ENCODE measurements at places on chromosomes 6 and 20.

GRCh38 chr6:165571721-165572132, 91.3 kb downstream of the PDE10A start:
- no peak for DNase-seq

DNA sequence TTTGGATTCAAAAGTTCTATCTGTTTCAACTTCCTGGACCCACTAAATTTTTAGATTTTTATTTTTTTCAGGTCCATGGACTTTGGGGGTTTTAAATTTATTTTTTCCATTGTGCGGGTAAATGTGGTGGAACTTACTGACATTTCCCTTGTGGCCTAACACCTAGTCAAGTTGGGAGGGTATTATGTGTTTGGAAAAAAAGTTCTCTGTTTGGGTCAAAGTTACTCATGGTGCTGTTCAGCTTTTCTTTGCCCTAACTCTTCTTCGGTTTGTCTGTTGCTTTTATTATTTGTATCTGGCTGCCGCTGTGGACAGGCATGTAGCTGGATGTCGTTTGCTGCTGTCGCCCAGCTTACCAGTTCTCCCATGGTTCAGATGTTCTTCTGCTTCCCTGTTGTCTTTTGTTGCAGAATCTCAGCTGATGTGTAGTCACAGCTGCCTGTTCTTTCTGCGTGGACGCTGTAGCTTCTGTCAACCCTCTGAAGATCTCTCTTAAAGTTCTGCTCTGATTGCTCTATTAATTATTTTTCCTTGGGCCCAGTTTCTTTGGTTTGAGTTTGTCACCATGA, 7.9 kb downstream of the IGF2R start:
- no peak for DNase-seq

DNA sequence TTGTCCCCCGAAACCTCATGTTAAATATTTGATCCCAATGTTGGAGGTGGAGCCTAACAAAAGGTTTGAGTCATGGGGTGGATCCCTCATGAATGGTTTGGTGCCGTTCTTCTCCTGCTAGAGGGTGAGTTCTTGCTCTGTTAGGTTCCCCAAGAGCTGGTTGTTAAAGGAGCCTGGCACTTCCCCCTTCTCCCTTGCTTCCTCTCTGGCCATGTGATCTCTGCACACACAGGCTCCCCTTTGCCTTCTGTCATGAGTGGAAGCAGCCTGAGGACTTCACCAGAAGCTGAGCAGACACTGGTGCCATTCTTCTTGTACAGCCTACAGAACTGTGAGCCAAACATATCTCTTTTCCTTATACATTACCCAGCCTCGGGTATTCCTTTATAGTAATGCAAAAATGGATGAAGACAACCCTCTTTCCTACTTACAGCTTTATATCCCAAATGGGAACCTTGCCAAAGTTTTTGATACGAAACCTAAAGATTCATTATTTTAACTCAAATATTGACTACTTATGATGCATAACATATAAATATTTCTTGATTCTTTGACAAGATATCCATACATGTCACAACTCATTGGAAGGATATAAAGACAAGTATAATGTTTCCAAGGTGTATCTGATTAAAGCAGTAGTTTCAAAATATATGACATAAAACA, 61.0 kb downstream of the RNF182 start:
- no peak for DNase-seq

GRCh38 chr6:27311806-27312145, 297 bp downstream of the POM121L2 start:
- DNase-seq: no peak

- peak; percentile 42 for DNase-seq
Measured at GRCh38 chr20:44730441-44730840, 15.2 kb upstream of the KCNK15 start.

- DNase-seq: no peak
Measured at GRCh38 chr6:168596344-168596743, 155.4 kb downstream of the SMOC2 start.

DNA sequence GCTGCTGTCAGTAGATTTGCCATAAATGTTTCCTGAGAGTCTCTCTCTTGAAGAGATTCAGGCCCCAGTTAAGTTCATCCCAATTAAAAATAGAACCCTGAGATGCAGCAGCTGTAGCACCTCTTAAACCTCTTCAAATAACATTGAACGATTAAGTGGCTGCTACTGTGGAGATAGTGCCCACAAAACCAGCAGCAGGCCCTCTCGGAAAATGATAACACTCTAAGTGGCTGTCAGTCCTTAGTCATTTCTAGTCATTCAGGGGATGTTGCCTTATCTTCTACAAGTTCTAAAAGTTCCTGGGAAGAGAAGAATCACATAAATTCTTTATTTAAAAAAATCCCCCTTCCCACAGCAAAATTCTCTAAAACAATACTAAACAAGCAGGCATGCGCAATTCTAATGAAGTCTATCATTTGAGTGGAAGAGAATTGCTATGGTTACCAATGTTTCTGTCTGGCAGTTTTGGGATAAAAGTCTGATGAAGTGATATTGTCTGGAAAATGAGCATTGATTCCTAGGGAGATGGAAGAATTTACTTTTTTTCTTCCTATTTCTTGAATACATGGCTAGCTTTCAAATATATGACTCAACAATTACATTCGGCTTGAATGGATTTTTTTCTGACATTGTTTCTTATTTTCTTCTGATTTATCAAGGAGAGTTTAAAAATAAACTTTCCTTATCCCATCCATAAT, 131.9 kb downstream of the TRMT11 start:
- no peak for DNase-seq

GRCh38 chr6:136254851-136255466, 4.8 kb upstream of the MTFR2 start:
- no peak for DNase-seq

- no peak for DNase-seq
Measured at GRCh38 chr6:3314176-3314575, 55.4 kb downstream of the PSMG4 start.

- no peak for DNase-seq
Measured at GRCh38 chr6:75257343-75258087, 13.9 kb upstream of the COX7A2 start.

DNA sequence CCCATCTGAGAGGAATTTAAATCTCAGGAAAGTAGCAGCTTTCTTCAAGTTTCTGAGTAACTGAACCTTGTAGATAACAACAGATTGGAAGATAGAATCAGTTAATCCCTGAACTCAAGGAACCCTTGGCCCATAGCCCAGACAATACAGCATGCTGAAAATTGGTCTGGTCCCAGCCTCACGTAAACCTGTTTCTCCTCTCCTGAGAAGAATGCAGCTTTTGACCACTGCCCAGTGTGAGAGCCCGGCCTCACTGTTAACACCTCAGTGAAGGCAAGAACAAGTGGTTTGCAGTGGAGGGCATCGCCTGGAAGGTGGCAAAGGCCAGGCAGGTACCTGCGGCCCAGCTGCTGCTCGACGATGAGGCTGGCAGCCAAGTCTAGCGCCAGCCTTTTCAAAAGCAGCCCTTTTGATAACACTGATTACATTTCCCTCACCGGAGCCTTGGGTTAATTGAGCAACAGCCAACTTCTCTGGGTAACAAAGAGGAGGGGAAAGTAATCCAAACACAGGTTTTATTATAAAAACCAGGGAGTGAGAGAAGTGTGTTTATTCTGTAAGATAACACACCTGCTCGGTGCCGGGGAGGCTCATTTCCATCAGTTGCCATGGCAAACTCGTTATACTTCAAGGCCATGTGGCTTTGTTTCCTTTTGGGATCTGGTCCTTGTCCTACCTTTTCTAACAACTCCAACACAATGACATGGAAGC, 54.0 kb downstream of the TRAF3IP2 start:
- DNase-seq: no peak

DNA sequence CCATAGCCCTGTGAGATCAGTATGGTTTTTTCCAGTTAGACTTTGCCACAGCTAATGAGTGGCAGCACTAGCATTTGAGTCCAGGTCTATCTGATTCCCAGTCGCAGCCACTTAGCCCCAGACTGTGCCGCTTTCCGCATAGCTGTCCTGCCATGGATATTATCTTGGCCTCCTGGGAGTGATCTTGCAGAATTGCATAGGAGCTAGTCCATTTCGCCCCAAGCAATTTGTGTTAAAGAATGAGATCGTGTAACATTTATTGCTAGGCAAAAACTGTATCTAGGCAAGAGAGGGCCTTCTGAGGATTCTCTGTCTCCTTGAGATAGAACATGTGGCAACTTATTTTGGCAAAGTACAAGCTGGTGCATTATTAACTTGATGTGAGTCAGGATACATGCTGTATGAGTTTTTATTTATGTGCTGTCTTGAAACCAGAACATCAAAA, 74.2 kb downstream of the EZR start:
- DNase-seq: no peak

DNA sequence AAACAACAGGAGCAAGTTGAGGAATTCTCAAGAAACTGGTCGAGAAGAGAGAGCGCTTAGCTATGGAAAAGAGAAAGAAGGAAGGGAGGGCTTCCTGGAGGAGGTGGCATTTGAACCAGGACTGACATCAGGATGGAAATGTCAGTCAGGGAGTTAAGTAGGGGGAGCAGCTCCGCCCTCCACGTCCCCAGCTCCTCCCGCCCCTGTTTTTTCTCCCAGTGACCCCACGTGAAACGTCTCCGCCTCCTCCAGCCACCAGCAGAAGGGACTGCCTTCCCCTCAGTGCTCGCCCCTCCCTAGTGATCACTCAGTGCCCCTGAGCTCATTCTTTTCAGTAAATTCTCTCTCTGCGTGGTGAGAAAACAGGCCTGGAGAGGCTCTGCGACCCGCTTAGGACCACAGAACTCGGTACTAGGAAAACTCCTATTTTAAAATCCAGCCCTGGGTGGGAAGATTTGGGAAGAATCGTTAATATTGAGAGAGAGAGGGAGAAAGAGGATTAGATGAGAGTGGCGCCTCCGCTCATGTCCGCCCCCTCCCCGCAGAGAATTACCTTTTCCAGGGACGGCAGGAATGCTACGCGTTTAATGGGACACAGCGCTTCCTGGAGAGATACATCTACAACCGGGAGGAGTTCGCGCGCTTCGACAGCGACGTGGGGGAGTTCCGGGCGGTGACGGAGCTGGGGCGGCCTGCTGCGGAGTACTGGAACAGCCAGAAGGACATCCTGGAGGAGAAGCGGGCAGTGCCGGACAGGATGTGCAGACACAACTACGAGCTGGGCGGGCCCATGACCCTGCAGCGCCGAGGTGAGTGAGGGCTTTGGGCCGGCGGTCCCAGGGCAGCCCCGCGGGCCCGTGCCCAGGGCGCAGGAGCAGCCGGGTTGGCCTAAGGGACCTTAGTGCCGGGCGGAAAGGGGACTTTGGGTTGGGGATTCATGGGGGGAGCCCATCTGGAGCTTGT, 4.6 kb downstream of the HLA-DPB1 start:
- DNase-seq: peak; percentile 68

GRCh38 chr6:77463861-77464494, 687 bp upstream of the HTR1B start:
- DNase-seq: no peak

DNA sequence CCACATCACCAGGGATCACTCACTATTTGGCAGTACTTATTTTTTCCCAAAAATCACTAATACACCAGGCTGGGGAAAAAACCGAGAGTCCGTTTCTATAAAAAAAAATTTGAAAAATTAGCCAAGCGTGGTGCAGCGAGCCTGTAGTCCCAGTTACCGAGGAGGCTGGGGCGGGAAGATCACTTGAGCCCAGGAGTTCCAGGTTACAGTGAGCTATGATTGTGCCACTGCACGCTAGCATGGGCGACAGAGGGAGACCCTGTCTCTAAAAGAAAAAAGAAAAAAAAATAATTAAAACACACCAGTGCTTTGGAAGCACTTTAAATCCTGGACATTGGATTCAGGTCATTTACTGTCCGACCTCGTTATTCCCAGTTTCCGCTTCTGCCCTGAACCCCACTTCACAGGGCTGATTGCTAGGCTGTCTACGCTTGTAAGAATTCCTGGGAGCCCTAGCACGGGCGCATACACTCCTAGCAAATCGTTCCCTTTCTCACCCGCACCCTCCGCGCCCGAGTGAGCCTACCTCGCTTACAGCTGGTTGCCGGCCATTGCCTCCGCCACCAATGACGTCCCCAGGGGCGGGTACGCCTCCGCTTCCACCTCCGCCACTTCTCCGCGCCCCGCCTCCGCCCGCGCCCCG, at the start of gene TPMT:
TSS of gene TPMT (minus strand) at position 571 of the 643 bp plus-strand sequence. CDS start 5,950 bp downstream, outside the sequence.
- DNase-seq: no peak

GRCh38 chr20:10605547-10606195, 68.1 kb downstream of the JAG1 start:
- DNase-seq: no peak

DNA sequence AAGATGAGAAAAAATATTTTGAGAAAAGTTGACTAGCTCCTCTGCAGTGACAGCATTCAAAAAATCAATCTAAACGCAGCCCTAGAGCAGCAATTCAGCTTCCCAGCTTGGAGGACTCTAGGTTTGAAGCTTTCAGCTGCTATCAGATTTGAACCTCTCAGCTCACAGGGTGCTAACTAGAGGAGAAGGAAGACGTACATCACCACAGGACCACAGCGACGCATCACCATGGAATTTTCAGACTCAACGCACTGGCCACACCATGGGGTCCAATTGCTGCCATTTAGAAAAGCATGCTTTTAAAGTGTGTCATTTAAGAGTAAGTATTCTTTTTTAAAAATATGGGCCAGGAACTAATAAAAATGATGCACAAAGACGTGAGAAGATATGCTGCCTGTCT, 45.0 kb upstream of the FUCA2 start:
- DNase-seq: peak; percentile 81

DNA sequence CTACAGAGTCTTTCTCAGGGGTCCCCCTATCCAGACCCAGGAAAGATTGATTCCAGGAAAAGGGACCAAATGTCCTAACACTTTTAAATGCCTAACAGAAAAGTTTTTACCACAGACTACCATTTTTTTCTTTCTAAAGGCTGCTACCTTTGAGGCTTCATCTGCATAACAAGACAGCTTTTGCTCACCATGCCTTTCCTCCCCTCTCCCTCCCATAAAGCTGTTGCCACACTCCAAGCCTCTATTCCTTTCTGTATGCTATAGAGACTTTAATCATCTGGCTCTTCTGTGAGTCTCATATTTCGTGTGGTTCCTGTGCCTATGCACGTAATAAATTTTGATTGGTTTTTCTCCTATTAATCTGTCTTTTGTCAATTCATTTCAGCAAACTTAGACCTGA, 26.0 kb upstream of the LIN28B start:
- no peak for DNase-seq

DNA sequence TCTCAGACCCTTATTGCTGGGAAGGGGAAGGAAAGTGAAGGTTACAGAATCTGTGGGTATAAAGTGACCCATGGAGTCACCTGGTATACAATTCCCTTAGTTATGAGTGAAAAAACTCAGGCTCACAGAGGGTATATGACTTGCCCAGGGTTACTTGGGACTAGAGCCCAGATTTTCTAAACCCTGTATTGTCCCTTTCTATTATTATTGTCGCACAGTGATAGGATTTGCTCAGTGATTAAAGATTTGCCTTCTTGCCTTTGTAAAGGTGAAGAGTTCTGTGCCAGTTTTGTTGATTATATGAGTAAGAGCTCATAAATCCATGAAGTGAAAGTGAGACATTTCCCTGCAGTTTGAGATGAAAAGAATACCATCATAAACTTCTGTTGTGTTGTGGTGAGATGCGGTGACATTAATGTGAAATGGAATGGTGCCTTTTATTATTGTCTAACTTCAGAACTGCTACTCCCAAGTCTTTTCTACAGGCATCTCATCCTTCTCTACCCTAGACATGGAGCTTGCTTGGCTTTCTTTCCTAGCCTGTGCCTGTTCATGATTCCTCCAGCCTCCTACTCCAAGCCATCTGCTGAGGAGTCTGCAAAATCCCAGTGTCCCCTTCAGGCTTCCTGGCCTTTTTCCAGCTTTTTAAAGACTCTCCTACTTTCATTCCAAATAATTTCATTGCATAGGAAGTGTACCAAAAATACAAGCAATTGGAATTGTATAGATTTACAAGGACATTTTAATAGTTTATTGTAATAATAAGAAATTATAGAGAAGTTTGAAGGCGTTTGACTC, 33.5 kb upstream of the ADIG start:
- no peak for DNase-seq
